ENCODE measurements at places on chromosomes 1 and 21.
A peak's percentile ranks its signal among the peaks of the same experiment; 100 is the strongest.

GRCh38 chr21:25368531-25368930 lies 238.8 kb downstream of the MRPL39 start:
- no peak for DNase-seq

DNA sequence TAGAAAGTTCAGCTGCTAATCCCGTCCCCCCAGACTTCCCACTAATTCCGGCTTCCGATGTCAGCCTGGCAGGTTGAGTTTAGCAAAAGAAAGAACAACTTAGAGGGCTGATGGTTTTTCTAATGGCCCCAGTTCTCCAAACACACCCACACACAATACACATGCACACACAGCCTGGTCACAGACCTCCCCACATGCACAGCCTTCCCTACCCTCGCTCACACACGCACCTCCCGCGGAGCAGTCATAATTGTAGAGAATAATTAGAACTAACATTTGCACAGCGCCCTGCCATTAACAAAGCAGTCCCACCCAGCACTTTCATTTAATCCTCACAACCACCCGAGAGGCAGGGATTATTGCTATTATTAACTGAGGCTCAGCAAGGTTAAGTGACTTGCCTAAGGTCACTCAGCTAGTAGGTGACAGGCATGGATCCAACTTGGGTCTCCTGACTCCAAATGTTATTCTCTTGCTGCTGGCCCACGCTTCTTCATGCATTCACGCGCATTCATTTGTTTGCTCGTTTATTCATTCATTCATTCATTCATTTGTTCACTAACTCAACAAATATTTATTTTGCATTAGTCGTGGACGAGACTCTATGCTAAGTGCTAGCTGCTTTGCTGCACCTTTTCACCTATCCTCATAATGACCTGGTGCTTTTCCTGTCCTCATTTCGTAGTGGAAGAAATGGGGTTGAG lies 274.9 kb downstream of the FOXD2 start:
- DNase-seq, result no peak

- no peak for DNase-seq
Observed at GRCh38 chr21:38989745-38990423, 184.2 kb downstream of the ETS2 start.

- no peak for DNase-seq
Observed at GRCh38 chr1:91651661-91652071, 151.0 kb downstream of the CDC7 start.

- DNase-seq, result no peak
Observed at GRCh38 chr1:66166753-66167152, 367.2 kb upstream of the SGIP1 start.

- peak; percentile 64 for DNase-seq
Observed at GRCh38 chr1:94925561-94926125, 1.3 kb downstream of the CNN3 start.

GRCh38 chr1:225882694-225883615 lies 775 bp upstream of the TMEM63A start:
- peak; percentile 80 for DNase-seq

GRCh38 chr1:183544598-183545297 lies 45.5 kb downstream of the NCF2 start:
- no peak for DNase-seq

DNA sequence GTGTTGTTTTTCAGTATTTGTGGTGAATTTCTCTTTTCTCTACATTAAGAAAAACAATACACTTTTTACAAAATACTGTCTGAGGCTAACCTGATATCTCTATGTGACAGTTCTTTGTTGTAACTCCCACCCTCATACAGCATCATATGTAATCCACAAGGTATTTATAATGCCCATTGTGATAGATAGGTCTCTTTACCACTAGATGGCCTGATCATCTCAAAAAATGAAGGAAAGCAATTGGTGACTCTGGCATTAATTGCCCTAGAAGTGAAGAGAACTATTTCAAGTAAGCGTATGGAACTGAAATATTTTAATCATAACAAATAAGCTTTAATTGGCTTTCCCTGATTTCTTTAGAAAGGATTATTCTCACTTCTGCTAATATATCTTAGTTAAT lies 36.2 kb upstream of the HFM1 start:
- no peak for DNase-seq

- no peak for DNase-seq
Observed at GRCh38 chr1:210978316-210978973, 155.5 kb downstream of the KCNH1 start.

GRCh38 chr1:184698016-184698415 lies 56.6 kb downstream of the EDEM3 start:
- DNase-seq, result no peak

- no peak for DNase-seq
Observed at GRCh38 chr1:246534114-246534513, 27.0 kb upstream of the SMYD3 start.

- DNase-seq, result no peak
Observed at GRCh38 chr1:89499320-89499719, 25.3 kb upstream of the LRRC8B start.

- no peak for DNase-seq
Observed at GRCh38 chr1:91804546-91805023, 81.4 kb downstream of the TGFBR3 start.

GRCh38 chr1:77134359-77134758 lies 84.9 kb downstream of the PIGK start:
- no peak for DNase-seq

GRCh38 chr21:36369064-36369685 lies 16.0 kb upstream of the CHAF1B start:
- no peak for DNase-seq

DNA sequence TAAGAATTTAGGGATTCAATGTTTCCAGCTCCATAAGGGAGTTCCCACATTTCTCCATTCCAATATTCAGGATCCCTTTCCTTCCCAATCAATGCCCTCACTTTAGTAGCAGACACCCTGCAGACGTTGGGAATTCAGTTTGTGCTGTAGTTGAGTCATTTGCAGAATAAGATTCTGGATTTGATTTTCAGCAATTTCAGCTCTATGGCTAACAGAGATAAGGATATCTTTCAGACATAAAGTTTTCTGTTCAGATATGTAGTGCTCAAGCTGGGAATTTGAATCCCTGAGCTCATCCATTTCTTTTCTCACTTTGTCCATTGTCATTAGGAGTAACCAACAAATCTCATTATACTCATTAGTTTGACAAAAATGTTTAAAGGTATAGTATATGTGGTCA lies 13.1 kb downstream of the MPZL1 start:
- no peak for DNase-seq

DNA sequence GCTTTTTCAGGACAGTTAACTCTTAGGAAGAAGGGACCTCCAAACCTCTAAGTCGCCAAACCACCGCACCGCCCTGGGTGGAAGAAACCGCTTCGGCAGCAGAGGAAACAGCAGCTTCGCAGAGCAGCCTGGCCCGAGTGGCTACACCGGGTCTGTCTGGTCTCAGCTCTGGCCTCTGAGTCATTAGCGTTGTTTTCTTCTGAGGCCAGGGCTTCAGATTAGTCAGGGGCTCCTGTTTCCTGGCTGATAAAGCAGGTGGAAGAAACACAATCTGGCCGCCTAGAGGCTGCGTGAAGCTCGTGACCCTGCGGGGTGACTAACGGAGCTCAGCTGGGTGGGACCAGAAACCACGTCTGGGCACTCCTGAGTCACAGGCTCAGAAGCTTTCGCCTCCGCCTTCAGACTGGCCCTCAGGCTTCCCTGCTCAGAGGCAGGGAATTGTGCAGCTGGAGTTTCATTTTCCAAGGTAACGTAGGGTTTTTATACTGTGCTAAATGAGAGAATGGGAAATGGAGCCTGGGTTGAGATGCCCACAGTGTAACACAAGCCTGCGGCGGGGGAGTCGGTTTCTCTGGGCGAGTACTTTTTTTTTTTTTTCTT lies 44.9 kb downstream of the CHAF1B start:
- peak; percentile 39 for DNase-seq

- DNase-seq, result no peak
Observed at GRCh38 chr1:165857046-165857801, 29.8 kb downstream of the UCK2 start.

DNA sequence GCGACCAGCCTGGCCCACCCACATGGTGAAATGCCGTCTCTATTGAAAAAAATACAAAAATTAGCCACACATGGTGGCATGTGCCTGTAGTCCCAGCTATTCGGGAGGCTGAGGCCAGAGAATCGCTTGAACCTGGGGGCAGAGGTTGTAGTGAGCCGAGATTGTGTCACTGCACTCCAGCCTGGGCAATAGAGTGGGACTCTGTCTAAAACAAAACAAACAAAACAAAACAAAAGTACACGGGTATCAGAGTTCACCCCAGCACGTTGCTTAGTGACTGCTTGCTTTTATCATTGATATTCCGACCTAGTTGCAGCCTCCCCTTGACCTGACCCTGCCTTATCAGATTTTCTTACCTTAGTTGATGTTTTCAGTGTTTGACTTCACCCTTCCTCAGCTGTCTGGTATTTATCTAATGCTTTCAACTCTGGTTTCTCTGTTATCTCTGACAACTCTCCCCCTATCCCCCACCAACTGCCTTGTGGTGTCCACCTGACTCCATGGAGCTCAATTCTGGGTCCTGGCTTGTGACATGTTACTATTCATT lies 5.1 kb downstream of the TLCD4 start:
- peak; percentile 68 for DNase-seq

GRCh38 chr1:160952129-160952510 lies 2.5 kb downstream of the ITLN2 start:
- no peak for DNase-seq

DNA sequence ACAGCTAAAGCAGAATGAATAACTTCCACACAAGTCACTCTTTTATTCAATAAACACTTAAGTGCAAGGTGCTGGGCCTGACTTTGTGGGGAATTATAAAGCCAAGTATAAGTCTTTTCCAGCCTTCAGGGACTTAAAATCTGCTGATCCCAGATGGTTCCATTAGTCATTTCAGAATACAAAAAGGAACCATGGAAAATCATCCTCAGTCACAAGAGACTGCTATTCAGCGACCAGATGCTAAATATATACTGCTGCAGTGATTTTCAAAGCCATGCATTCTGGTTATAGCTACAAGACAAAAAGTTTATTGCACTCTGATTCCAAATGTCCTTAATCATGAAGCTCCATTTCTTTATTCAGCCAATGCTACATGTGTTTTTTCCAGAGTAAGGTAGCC lies 25.7 kb downstream of the GLMN start:
- DNase-seq, result no peak

GRCh38 chr1:26471498-26472319 lies 531 bp upstream of the HMGN2 start:
- peak; percentile 18 for DNase-seq

DNA sequence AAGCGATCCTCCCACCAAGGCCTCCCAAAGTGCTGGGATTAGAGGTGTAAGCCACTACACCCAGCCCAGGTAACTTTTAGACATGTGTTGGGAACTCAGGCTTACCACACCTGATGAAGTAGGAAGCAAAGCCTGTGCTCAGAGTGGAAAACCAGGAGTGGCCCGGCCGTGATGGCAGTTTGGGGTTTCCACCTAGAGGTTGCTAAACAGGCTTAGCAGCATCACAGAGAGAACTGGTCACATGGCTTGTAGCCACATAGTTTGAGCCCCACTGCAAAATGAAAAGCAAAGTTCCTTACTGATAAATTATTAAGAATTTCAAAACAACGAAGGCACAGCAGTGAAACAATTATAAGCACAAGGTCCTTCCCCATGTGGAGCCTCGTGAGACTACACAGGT lies 142.6 kb upstream of the CXADR start:
- DNase-seq, result no peak

- DNase-seq, result no peak
Observed at GRCh38 chr1:94621395-94621794, 79.8 kb upstream of the F3 start.

DNA sequence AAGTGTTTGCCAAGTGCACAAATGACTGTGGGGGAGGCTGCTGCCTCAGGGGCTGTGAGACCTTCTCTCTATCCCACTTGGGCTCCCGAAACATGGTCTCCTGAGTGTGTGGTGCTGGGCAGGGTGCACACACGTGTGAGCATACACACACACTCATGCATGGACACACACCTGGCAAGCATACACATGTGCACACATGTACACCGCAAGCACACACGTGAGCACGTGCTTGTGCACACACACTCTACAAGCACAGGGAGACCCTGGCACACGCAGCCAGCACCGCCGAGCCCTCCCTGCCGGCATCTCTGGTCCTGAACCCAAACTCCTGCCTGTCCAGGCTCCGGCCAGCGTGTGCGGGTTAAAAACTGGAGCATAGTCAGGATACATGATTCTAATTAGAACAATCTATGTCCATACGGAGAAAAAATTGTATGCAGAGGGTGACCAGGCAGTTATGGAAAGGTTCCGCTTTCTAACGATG lies 79.4 kb upstream of the TTC34 start:
- no peak for DNase-seq

- DNase-seq, result peak; percentile 22
Observed at GRCh38 chr1:89633800-89634625, 1.1 kb downstream of the LRRC8C start.

DNA sequence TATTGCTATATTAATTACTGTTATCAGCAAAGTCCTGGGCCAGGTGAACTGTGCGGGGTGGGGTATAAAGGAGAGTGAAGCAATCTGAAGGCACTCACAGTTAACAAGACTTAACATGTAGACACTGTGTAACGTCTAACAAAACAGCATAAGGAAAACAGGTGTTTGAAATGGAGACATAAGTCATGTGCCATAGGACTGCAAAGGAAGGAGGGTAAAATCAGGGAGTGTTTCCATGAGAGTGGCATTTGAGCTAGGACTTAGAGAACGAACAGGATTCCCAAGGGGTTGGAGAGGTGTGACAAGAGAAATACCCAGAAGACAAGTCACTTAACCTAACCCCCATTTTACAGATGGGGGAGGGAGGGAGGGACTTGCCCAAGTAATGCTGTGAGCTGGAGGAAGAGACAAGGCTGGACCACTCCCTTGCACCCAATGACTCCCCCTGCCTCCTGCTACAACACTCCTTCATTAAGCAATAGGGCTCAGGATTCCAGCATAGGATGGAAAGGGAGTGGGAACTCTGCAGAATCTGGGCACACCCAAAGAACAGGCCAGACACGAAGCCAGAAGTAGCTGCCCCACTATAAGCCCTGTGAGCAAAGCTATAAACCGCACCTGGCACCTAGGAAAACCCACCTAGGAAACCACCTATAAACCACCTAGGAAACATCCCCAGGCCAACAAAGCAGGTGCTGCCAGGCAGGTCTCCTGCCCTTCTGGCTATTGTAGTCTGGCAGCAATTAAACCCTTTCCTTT lies 6.6 kb downstream of the PEF1 start:
- DNase-seq, result no peak

DNA sequence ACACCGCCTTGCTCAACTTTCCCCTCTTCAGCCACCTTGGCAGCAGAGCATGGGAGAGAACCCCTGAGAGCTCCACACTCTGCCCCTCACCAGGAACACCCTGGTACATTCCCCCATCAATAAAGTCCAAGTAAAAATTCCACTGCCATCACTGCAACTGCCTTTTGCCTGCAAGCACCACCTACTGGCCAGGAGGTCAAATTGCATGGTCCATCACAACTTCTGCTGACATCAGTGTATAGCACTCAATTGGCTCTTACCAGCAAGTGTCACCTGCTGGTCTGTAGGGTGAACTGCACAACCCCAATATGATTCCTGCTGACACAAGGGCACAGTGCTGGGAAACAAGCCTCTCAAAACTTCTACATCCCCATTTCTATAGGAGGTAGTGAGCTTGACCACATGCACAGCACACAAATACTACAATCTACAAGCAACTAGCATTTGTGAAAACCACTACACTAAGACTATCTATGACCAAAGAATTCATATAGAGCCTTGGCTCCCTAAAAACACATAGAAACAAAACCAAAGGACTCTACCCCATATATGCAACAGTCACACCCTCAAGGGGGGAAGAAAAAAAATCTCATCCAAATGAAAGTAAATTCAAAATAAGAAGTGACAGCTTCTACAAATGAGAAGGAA lies 69.2 kb downstream of the FASLG start:
- no peak for DNase-seq
